ENCODE measurements at places on chromosomes 5 and 9.

GRCh38 chr9:77291714-77292113 is 114.4 kb downstream of the VPS13A start:
- DNase-seq: no peak

- no peak for DNase-seq
Measured at GRCh38 chr9:97900738-97901565, 21.3 kb downstream of the TRMO start.

GRCh38 chr5:13566871-13567339 is 377.6 kb downstream of the DNAH5 start:
- no peak for DNase-seq

DNA sequence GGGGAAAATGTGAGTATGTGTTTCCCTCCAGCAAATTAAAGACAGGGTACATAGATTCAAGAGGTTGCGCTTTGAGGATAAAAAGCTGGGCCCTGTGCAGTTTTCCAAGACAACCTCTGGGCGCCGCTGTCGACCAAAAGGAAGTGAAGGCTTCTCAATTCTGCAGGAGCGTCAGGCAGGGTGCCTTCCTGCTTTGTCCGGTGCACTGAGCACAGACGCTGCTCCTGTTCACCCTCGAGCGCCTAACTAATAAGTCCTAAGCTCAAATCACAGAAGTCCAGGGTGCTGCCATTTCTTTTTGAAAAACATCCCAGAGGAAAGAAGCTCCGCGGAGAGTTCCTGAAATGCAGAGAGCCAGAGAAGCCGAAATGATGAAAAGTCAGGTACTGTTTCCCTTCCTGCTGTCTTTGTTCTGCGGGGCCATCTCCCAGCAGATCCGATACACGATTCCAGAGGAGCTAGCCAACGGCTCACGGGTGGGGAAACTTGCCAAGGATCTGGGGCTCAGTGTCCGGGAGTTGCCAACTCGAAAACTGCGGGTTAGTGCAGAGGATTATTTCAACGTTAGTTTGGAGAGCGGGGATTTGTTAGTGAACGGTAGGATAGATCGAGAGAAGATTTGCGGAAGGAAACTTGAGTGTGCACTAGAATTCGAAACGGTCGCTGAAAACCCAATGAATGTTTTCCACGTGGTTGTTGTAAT is at the start of gene PCDHGB1:
TSS of gene PCDHGB1 (plus strand) at position 183 of the 703 bp plus-strand sequence. CDS start at position 345, 162 bp downstream.
- DNase-seq: no peak
